ENCODE measurements at places on chromosomes 7 and 10.

DNA sequence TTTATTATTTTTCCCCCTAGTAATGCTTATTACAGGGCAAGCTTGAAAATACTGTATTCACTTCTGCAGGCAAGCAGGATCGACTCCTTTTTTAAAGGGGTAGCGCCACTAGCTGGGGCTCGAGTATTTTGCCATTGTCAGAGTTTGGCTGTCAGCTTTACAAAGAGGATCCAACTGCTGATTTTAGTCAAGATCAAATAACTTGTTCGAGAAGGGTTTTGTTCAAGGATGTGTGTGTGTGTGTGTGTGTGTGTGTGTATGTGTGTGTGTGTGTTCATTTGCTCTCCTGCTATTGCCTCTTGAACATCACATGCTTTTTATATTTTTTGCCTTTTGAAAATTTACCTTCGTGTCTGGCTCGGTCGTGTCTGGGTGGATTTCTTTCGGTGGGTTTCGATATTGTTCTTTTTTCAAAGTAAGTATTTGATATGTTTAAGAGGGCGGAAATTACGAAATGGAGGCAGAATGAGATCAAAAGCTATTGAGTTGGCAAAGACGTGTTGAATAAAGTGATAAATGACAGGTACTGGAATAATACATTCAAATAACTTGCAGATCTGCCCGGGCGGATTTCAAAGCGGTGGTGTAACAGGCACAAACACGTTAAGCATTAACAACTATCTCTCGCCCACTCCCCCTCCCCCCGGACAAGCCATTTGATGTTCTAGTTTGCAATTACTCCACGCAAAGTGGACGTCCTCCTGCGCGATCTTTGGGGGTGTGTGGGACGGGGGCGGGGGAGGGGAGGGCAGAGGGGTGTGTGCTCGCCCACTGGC, 1.1 kb downstream of the ARID5B start:
- DNase-seq: peak; percentile 74

GRCh38 chr10:89744026-89744425, 42.6 kb downstream of the KIF20B start:
- DNase-seq: no peak

DNA sequence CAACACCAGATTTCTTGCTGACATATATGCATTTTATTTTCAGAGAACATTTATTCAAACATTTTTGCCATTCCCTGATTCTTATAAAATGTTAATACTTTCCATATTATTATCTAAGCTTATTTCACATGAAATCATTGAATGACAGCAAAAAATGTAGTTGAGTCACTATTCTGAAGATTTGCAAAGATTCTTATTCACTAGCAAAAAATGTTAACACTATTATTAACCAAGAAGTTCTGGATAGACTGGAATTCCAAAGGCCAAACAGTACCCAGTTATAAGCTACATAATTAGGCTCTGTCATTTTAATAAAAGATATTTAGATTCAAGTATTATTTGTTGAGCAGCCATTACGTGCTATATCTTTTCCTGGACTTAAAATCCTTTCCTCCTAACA, 4.3 kb downstream of the GSTO2 start:
- DNase-seq: no peak

- no peak for DNase-seq
Observed at GRCh38 chr7:133794479-133794878, 332.7 kb upstream of the LRGUK start.

- DNase-seq: no peak
Observed at GRCh38 chr7:24732646-24733413, 24.4 kb downstream of the GSDME start.

DNA sequence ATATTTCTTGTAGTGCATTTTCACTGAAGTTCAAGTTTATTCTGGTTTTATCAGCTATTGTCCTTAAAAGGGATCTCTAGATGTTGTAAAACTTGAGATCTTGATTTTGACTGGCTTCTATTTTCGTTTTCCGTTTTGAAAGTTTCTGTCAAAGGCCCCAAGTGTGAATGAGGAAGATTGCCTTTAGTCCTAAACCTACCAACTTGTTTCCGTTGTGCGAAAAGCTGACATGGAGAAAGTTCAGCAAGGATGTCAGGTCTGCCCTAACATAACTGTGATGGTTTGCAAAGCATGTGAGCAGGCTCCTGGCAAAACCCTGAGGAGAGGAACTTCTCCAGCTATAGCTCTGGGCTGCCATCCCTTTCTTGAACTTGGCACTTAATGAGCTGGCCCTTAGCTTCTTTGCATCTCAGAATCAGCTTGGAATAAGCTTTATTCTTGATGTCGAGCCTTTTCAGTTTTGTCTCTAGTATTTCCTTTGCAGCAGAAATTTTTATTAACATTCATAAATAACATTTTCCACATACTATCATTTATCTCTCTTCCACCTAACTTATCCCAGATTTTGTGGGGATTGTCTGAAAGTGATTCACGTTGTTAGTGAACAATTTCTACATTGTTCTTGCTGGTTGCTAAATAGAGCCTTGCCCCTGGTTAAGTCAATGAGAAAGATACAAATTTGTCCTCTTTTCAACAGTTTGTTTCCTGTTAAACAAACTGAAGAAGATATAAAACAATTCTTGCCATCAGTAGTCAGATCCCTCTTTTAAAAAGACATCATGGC, 559.4 kb downstream of the SUGCT start:
- no peak for DNase-seq

DNA sequence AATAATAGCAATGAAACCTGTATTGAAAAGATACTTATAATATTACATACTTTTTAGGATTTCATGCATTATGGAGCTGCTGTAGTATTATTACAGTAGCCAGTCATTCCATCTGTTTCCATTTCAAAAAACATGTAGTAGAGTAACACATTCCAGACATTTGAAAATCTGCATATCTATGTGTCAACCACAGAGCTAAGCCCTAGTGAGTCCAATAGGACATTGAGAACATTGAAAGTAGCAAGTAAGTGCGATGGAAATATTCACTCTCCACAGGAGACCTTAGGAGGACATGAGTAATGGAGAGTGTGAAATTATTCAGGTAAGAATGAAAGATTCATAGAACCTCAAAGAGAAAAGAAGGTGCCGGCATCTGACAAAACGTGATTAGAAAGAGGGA, 15.3 kb downstream of the NSMCE4A start:
- DNase-seq: no peak

DNA sequence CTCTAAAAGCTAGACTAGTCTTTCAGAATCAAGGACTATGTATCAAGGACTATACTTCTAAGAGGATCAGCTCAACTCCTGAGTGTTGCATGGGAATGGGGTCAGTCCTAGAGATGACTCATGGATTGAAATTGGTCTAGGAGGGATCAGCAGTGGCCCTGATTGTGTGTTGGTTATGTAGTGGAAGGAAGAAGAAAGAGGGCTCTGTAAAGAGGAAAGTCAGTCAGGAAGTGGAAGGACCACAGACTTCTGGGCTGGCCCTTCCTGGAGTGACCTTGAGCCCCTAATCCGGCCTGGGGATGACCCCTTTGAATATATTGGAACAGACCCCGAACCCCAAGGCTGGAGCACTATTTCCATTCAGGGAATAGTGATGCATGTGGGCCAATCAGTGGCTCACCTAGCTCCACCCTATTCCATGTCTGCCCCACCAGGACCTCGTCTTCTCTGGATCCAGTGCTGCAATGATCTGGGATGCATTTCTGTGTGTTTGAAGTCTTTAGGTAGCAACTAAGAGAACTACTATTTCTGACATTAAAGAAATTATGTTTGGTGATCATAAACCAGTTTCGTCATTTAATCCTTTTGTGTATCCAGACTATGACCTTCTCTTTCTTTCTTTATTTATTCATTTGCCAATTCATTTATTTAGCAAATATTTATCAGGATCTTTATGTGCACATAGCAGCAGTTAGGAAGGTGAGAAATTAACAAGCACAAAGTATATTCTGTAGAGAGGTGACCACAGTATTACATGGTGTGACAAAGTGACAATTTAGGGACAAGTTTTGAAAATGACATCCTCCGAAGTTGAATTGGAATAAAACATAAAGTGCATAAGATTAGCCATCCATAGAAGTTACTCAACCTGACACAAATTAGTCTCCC, 48.6 kb upstream of the KIF5B start:
- DNase-seq: no peak

GRCh38 chr7:126723966-126724544, 528.7 kb downstream of the GRM8 start:
- no peak for DNase-seq

DNA sequence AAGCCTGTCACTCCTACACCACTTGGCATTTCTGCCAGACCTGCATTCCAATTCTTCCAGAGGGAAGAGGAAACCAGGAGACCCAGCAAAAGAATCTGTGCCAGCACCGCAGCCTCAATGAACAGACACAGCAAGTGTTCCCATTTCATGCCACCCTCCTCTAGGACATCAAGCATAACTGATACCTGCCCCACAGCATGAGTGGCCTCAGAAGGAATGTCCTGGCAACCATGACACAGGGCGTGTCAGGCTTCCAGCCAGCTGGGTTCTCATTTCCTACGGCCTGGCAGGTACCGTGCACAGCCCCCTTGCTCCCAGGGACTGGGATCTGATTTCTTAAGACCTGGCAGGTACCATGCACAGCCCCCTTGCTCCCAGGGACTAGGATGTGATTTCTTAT, 7.8 kb downstream of the MAD1L1 start:
- DNase-seq: no peak

DNA sequence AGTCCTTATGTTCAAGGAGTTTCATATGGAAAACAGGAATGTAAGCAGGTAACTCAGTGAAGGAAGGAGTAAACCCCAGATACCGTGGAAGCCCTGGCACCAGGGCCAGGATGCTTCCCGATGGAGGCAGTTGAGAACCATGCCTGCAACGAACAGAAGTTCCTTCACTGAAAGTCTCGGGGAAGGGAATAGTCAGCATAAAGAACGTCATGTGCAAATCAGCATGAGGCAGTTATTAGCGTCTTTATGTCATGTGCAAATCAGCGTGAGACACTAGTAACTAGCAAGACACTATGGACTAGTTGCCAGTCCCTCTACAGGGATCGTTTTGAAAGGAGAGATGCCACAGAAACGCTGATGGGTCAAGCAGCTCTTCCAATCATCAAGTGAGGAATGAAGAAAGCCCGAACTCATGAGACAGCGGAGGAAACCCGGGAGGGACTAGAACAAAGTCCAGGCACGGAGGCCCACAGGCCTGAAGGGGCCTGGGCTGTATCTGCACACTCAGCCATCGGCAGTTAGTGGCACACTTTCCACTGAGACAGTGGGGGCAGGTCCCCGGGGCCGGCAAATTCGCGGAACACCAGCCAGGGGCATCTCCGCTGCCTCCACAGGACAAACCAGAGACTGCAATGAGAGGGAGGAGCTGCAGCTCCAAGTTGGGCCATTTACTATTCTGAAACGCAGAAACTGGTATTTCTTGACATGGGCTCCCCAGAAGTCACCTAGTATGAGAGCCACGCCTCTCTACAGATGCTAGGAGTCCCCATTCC, 109.6 kb downstream of the SFMBT2 start:
- no peak for DNase-seq

GRCh38 chr10:52940921-52941320, 168.3 kb upstream of the MBL2 start:
- DNase-seq: no peak

GRCh38 chr10:89029785-89030437, 39.3 kb downstream of the FAS start:
- DNase-seq: peak; percentile 59

GRCh38 chr7:83468251-83468739, 180.6 kb downstream of the SEMA3E start:
- DNase-seq: peak; percentile 100

DNA sequence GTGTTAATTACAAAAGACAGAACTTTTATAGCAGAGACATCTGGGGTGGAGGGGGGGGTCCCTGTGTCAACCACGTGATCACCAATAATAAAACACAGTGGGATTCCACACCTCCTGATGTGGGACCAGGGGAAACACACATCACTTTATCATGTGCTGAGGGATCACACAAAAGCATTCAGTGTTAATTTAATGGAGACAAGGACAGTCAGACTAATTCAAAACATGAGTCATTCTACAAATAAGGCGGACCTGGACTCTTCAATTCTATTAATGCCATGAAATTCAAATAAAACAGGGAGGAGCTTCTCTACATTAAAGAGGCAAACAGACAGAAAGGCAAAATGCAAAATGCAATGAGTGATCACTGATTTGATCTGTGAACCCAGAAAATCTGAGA, 67.3 kb upstream of the PFKP start:
- DNase-seq: no peak

DNA sequence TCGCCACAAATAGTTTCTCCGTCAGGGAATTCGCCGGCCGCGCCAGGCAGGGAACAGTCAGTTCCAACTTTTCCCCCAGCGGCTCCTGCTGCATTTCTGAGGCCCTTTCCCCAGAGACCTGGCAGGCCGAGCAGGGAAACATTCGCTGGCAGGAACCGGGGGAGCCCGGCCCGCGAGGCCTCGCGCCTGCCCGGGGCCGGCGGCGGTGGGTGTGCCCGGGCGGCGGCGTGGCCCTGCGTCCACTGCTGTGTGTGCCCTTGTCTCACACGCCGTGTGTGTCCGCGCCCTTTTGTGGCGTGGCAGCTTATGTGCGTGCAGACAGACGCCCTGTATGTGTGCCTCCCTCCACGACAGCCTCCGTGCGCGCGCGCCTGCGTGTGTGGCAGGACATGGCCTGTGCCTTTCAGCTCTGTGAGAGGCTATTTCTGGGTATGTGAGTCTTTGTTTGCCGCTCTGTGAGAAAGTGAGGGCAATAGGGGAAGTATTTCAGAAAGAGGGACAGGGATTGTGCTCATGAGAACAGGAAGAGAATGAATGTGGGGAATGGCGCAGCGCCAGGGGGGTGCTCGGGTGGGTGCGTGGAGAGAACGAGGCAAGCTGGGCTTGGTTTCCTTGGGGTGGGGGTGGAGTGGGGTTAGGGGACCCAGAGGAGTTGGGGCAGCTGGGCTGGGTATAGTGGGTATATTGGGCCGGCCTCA, 689 bp upstream of the SMARCD3 start:
- no peak for DNase-seq

DNA sequence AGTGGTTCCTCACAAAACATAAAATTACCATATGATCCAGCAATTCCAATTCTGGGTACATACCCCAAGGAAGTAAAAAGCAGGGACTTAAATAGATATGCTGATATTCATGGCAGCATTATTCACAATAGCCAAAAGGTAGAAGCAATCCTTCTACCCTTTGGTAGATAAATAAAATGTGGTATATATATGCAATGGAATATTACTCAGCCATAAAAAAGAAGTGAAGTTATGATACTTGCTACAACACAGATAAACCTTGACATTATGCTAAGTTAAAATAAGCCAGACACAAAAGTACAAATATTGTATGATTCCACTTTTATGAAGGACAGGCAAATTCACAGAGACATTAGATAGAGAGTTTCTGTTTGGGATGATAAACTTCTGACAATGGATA, 13.3 kb downstream of the JMJD1C start:
- no peak for DNase-seq

Measured in Panc1 (cell line).